ENCODE measurements at places on chromosomes 6 and 20.

- no peak for DNase-seq
These were observed 166.5 kb downstream of the TFAP2A start for GRCh38 chr6:10248378-10248843.

- no peak for DNase-seq
These were observed 372.6 kb downstream of the QKI start for GRCh38 chr6:163786995-163787671.

DNA sequence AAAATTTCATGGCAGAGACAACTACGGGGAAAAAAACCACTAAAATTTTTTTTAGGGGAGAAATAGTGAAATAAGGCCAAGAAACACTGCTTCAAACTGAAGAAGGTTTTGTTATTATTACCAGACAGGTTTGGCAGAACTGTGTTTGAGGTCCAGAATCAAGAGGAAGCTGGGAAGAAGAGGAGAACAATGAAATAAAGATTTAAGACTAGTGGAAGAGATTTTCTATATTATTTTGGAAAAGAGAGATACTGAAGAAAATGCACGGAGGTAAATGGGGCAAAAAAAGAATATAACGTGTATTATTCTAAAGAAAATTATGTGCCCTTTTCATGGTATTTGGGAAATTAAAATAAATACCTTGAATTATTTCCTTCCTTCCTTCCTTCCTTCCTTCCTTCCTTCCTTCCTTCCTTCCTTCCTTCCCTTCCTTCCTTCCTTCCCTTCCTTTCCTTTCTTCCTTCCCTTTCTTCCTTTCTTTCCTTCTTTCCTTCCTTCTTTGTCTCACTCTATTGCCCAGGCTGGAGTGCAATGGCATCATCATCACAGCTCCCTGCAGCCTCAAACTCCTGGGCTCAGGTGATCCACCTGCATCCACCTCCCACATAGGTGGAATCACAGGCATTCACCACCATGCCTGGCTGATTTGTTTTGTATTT, 124.3 kb downstream of the GJA1 start:
- DNase-seq = no peak

DNA sequence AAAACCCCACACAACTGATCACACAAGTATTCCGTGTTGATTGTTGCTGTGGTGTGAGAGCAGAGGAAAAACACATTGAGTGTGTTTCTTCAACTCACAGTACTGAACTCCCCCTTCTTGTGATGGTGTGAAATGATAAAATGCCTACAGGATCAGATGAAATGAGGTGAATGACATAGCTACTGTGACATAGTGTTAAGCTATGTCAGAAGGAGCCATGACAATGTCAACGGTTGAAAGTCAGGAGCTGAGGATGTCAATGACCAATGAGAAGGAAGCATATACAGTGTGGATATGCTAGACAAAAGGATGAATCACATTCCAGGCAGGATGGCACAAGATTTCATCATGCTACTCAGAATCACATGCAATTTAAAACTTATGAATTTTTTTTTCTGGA, 38.8 kb downstream of the WASF1 start:
- no peak for DNase-seq

GRCh38 chr6:6915219-6915618, 192.5 kb upstream of the RREB1 start:
- no peak for DNase-seq

DNA sequence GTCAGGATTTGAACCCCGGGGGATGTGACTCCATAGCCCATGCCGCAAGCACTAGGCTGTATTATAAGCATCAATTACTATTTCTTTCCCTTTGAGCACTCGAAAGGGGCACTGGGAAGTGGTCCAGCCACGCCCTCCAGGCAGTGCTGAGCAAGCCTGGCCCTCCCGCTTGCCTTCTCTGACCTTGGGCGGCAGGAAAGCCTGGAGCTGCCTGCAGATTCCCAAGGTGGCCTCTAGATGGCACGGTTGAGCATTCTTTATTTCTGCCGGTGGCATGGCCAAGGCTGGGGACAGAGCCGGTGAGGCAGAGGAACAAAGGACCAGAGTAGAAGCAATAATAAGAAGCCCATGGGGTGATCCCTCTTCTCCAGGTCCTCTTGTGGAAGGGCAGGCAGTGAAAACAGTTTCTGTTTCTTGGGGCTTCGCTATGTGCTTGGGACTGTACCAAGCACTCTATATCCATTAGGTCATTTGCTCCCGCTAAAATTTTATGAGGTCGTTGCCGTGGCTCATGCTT, 32.0 kb downstream of the ARHGAP40 start:
- DNase-seq = no peak

DNA sequence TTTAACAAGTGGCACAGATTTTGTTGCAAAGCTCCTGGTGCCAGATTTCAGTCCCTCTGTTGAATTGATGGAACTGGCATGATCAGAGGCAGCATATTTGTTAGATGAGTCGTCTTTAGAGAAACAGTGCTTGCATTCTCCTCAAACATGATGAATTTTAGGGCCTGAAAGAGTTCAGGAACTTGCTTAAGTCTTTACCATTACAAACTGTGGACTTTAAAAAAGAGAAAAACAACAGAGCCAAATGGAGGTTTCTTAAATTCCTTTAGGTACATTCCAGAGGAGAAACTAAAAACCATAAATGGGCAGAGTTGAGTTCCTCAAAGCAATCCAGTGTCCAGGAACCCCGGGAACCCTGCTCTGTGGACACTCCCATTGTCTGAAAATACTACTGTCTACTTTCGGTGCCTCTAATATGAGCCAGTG, 2.5 kb downstream of the GTF2H5 start:
- DNase-seq = no peak

DNA sequence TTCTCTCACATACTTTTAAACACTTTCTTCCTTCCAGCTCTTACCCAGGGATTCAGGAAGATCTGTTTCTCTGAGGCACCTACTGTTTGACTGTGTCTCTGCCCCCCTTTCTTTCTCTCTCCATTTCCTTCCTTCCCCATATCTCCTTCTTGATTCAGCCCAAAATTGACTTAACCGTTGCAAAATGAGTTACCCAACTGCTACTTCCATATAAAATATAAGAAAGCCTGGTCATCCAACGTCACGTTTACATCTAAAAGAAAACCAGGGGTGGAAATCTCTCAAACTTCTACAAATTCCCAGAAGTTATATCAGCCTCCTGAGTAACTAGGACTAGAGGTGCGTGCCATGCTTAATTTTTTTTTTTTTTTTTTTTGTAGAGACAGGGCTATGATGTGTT, 95.2 kb upstream of the INSM1 start:
- no peak for DNase-seq

- DNase-seq = no peak
These were observed 9.7 kb upstream of the CEP43 start for GRCh38 chr6:166989427-166990032.

GRCh38 chr6:22003287-22003686, 293.5 kb downstream of the PRL start:
- no peak for DNase-seq

DNA sequence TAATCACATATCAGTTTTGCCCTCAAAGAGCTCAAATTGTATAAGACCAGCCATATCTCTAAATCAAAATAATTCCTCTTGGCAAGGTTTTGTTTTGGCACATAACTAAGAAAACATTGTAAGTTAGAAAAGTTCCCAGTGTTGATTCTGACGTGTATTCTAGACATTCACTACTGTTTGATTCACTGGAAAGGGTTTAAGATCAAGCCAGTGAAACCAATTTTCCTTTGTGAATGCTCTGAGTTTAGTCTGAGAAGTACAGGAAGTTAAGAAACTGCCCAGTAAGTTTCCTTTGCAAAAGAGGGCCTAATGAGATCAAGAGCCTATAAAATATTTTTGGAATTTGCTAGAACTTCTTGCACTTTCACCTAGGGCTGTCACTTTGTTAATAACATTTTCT, 143.0 kb downstream of the FNDC1 start:
- no peak for DNase-seq

- no peak for DNase-seq
These were observed 412.7 kb downstream of the GRIK2 start for GRCh38 chr6:101806241-101806640.

- no peak for DNase-seq
These were observed 348.1 kb downstream of the GRIK2 start for GRCh38 chr6:101741474-101742171.

- no peak for DNase-seq
These were observed 5.6 kb downstream of the ABHD16A start for GRCh38 chr6:31697555-31697954.

GRCh38 chr6:56593801-56594318, 48.8 kb downstream of the DST start:
- DNase-seq = no peak

DNA sequence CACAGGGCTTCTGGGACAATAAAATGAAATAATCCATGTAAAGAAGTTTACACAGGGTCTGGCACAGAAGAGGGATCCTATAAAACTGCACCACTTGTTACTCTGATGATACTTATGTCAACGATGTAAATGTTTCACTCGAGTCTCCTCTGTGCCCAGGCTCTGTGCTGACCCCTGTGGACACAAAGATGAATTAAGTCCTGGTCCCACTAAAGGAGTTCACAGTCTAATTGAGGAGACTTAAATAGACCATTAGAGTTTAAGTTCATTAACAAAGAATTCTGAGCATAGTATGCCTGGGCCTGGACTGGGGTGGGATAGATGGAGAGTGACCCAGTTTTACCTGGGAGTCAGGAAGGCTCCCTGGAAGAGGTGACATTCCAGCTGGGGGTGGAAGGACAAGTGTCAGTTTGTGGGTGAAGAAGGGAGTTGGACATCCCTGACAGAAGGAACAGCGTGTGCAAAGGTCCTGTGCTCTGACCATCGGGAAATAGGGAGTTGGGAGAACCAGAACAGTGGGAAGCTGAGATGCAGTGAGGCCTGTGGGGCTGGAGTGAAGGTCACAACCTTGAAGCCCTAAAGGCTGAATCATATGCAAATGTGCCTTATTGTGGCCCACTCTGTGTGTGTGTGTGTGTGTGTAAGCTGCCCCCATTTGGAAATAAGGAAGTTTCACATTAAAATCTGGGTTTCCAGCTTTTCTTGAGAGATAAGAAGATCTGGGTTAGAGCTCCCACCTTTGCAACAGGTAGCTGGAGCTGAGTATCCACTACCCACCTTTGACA, 1.1 kb downstream of the OCSTAMP start:
- no peak for DNase-seq

DNA sequence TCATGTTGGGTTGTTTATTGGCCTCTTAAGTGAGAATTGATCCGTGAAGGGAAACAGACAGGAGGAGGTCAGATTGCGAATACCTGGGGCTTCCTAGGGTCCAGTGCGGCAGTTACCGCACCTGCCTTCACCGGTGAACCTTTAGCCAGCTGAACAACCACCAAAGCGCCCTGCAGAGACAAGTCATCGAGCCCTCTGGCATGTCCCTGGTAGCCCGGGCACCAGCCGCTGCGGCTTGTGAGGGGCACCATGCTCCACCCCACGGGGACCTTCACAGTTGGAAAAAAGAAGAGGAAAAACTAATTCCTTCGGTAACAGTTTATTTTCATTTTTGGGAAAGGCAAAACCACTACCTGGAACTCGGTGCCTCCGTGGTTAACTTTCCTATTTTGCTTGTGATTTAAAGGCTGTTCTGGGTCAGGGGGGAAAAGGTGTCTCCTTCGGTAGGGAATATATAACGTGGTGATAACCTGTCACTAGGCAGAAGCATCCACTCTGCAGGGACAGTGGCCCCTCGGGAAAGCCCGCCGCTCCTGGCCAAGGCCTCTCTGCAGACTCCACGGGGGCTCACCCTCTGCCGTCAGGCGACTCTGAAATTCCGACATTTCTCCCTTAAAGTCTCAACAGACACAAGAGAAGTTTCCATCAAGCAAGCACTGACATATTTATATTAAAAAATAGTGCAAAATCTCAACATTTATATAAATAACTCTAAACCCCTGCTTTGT, 30.7 kb upstream of the ZBP1 start:
- peak; percentile 57 for DNase-seq

DNA sequence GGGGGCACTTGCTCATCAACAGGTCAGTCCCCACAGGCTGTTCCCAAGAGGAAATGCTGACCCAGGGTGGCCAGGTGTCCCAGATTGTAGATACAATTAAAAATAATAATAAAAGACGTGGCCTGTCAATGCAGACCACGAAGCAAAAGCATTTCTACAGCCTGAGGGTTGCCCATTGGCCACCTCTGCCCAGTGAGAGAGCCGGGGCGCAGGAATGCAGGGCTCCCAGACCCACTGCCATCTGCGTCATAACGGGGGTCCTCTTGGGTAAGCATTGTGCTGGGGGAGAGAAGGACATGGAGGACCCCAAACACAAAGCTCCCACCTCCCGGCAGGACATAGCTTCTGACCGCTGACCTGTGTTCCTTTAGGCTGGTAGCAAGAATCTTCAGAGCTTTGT, 22.9 kb upstream of the AFDN start:
- DNase-seq = no peak

- no peak for DNase-seq
These were observed 109.6 kb downstream of the SCAF8 start for GRCh38 chr6:154842833-154843232.

- no peak for DNase-seq
These were observed 17.1 kb upstream of the BEND3 start for GRCh38 chr6:107132330-107132954.

DNA sequence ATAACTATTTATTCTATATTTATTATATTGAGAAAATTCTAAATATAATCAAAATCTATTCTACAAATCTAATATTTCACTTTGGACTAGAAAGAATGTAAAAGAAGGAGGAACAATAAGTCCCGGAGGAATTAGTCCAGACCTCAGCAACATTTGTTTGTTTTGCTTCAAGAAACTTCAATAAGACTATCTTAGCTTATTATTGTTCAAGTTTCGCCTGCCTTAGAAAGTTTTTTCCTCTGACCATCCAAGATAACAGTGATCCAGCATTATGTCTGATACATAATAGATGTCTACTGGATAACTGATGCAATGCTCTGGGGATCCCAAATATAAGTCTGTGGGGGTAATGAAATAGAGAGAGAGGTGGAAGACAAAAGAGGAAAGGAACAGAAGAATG, 28.7 kb upstream of the NT5E start:
- no peak for DNase-seq

DNA sequence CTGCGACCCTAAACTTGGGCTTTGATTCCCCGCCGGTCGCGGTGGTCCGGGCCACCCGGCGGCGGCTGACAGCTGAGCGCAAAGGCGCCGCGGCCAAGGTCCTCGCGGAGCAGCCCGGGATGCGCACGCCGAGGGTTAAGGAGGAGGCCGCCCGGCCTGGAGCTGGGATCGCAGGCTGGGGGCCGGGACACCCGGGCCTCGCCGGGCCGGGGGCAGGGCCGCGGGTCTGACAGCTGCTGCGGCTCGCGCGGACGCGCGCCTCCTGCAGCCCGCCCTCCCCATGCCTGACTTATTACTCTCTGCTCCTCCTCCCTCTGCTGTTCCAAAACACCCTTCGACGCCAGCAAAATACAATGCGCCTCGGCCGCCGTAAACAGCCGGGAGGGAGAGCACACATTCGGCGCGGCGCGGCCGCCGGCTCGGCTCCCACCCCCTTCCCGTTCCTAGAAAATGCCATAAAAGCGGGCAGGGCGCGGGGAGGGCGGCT, 746 bp downstream of the BACH2 start:
- peak; percentile 85 for DNase-seq

- DNase-seq = no peak
These were observed 36.6 kb downstream of the MTRES1 start for GRCh38 chr6:107064579-107065065.

GRCh38 chr6:156832231-156832647, 55.1 kb downstream of the ARID1B start:
- DNase-seq = no peak

GRCh38 chr6:121830736-121831135, 395.3 kb downstream of the GJA1 start:
- no peak for DNase-seq

All from left forelimb (tissue), 1 donor.